Kidney epithelial cell (primary cell): ENCODE measurements at places on chromosomes 11 and 22. TPM values are rescaled to one million over a fixed set of nuclear protein-coding genes. Genes with fewer than 3 reads are reported as not detected.

Gene EEF1G
- 2,411 and 2,583 TPM in 2 replicates for total RNA-seq

Gene SIAE
- total RNA-seq: 9.4 and 10.3 TPM in 2 replicates

Gene SMTNL1
- total RNA-seq: not detected in 2 replicates

Gene BIK
- total RNA-seq: 28.5 and 31.3 TPM in 2 replicates

Gene RAG1
- total RNA-seq: 2.4 and 2.5 TPM in 2 replicates

Gene CD3D
- not detected in 2 replicates for total RNA-seq

Gene CCDC15
- total RNA-seq: 1.4 and 3.1 TPM in 2 replicates

Gene RTN4R
- 18.2 and 22.9 TPM in 2 replicates for total RNA-seq

Gene HBG1
- total RNA-seq: not detected in 2 replicates

Gene POU2AF2
- total RNA-seq: not detected in 2 replicates

Gene OR2AT4
- not detected in 2 replicates for total RNA-seq

Gene GGTLC3
- not detected in 2 replicates for total RNA-seq

Gene OR51B5
- total RNA-seq: not detected in 2 replicates

Gene SPON1
- 3.2 and 3.7 TPM in 2 replicates for total RNA-seq

Gene BRSK2
- total RNA-seq: 0.75 and 2.4 TPM in 2 replicates

Gene OR2AG2
- total RNA-seq: 0.04 and 0.27 TPM in 2 replicates
